H1 (cell line): ENCODE measurements at places on chromosomes 7 and 10. TPM values are rescaled to one million over a fixed set of nuclear protein-coding genes. Genes with fewer than 3 reads are reported as not detected.

The ANKRD7 gene
- not detected in 2 replicates for total RNA-seq

The PAOX gene
- 4.2 and 4.3 TPM in 2 replicates for total RNA-seq

The ADARB2 gene
- total RNA-seq = 2.7 and 2.8 TPM in 2 replicates

The MAGI2 gene
- total RNA-seq = 27.0 and 27.3 TPM in 2 replicates

The NUPR2 gene
- not detected in 2 replicates for total RNA-seq

The AOAH gene
- 0.55 TPM in 1 of 2 replicates, not detected in the other for total RNA-seq

The DLX5 gene
- not detected in 2 replicates for total RNA-seq

- H3K27me3 ChIP-seq = no peaks in the 10 kb centered on the region
- no peak for DNase-seq
- H3K4me3 ChIP-seq = no peak overlapping the region
- H3K4me1 ChIP-seq = no peaks in the 10 kb centered on the region
These were observed 22.9 kb upstream of the GPR22 start for GRCh38 chr7:107446988-107447387.

- H3K27ac ChIP-seq = no peak overlapping the region
- no peaks in the 10 kb centered on the region for H3K27me3 ChIP-seq
- no peaks in the 10 kb centered on the region for H3K36me3 ChIP-seq
- H3K4me3 ChIP-seq = no peak overlapping the region
These were observed 13.3 kb downstream of the FAM107B start for GRCh38 chr10:14761372-14761771.

GRCh38 chr7:138324941-138325340 is 135.1 kb upstream of the TRIM24 start:
- no peak for DNase-seq
- no peaks in the 10 kb centered on the region; the same call in 1 of the 2 replicates for H3K4me1 ChIP-seq
- no peaks in the 10 kb centered on the region for H3K27me3 ChIP-seq
- no peak overlapping the region for H3K4me3 ChIP-seq
- no peak overlapping the region for H3K27ac ChIP-seq
- H3K36me3 ChIP-seq = peaks cover 4% of the 10 kb centered on the region; the same call in 1 of the 2 replicates

- H3K4me3 ChIP-seq = no peak overlapping the region
- H3K27me3 ChIP-seq = no peaks in the 10 kb centered on the region
- peaks cover 11% of the 10 kb centered on the region for H3K36me3 ChIP-seq
- H3K27ac ChIP-seq = no peak overlapping the region
- H3K4me1 ChIP-seq = no peaks in the 10 kb centered on the region
These were observed 28.7 kb upstream of the RUFY2 start for GRCh38 chr10:68435803-68436202.

DNA sequence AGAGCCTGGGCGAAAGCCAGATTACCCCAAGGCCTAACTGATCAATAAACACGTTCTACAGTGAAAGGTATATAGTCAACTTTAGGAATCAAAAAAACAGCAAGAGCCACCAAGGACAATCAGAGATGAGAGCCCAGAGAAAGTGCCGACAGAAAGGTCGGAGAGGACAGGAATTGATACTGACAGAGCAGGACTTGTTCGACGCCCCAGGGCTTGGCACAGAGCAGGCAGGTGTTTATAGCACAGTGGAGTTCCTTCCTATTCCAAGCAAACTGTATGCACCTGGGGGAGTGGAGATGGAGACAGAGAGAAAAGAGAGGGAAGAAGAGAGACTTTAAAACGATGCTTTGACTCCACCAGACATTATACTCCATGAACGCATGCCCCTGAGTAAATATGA is 39.5 kb downstream of the PPP1R3C start:
- H3K27ac ChIP-seq = no peak overlapping the region
- H3K27me3 ChIP-seq = no peaks in the 10 kb centered on the region
- DNase-seq = no peak
- H3K4me1 ChIP-seq = no peaks in the 10 kb centered on the region

- no peak overlapping the region for H3K27ac ChIP-seq
- no peaks in the 10 kb centered on the region for H3K4me1 ChIP-seq
- DNase-seq = no peak
- H3K4me3 ChIP-seq = no peak overlapping the region
- peaks cover 91% of the 10 kb centered on the region for H3K36me3 ChIP-seq
- no peaks in the 10 kb centered on the region for H3K27me3 ChIP-seq
These were observed 61.5 kb downstream of the HELLS start for GRCh38 chr10:94607111-94607510.

DNA sequence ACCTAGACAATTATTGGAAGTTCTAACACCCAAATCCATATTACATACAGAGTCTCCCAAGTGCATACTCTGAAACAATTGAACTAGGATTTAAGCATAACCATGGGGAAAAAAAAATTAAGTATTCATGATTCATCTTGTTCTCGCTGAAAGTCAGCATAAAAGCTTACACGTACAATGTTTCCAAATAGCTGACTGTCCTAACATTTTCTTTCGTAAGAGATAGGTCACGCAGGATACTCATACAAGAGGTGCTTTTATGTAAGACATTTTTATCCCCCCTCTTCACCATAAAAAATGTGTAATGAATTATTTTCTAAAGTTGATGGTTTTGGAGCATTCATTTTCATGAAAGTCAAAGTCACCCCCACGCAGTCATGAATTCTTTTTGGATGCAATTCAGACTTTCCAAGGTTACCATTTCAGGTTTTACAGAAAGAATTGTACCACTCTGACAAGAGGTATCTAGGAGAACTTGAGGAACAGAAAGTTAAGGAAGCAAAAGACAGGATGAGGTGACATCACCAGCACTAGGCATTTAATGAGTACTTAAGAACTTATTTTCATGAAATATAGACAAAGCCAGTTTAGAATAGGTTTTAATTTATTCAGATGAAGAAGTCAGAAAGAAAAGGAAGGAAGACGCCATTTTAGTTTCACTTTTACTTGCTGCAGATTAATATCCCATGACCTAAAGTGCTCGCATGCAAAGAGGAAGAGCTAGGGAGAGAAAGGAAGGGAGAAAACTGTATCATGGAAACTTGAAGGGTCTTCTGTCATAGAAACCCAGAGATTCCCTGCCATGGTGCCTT is 55.8 kb downstream of the TMEM26 start:
- H3K27me3 ChIP-seq = no peaks in the 10 kb centered on the region
- DNase-seq = no peak
- no peak overlapping the region for H3K27ac ChIP-seq

GRCh38 chr7:1856888-1857441 is 186.9 kb downstream of the ELFN1 start:
- no peaks in the 10 kb centered on the region for H3K4me1 ChIP-seq
- no peak for DNase-seq
- no peaks in the 10 kb centered on the region for H3K27me3 ChIP-seq
- no peak overlapping the region for H3K4me3 ChIP-seq

DNA sequence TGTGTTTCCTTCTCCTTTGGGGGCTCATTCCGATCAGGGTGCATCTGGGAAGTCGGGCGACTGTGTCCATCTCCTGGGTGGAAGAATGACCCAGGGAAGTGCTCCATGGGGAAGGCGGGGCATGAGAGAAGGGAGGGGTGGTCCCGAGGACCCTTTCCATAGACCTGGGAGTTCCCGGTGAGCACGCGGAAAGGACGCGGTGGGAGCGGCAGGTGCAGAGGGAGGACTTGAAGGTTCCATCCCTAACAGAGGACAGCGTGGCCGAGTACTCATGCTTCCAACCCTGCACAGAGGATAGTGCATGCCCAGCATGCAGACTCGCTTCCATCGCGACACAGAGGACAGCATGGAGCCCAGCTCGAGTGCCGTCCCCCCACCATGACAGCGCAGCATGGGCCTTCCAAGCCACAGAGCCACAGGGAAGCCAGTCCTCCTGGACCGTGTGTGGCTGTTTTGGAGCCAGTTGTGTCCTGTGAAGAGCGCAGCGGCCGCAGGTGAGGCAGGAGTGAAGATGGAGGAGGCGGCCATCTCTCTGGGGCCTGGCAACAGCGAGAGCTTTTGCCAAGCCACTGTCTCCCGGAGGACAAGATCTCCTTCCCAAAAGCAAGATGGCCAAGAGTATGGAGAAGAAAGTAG is 281.4 kb downstream of the DNAJB6 start:
- H3K27me3 ChIP-seq = no peaks in the 10 kb centered on the region; the same call in 1 of the 2 replicates
- H3K4me1 ChIP-seq = no peaks in the 10 kb centered on the region
- no peak overlapping the region for H3K4me3 ChIP-seq
- H3K36me3 ChIP-seq = no peaks in the 10 kb centered on the region
- H3K27ac ChIP-seq = no peak overlapping the region

GRCh38 chr10:67863094-67863493 is 21.4 kb upstream of the SIRT1 start:
- H3K4me1 ChIP-seq = peaks cover 11% of the 10 kb centered on the region
- H3K36me3 ChIP-seq = no peaks in the 10 kb centered on the region
- H3K4me3 ChIP-seq = no peak overlapping the region
- no peaks in the 10 kb centered on the region for H3K27me3 ChIP-seq
- H3K27ac ChIP-seq = no peak overlapping the region; the same call in 1 of the 2 replicates

GRCh38 chr10:59901470-59901869 is 4.9 kb downstream of the CCDC6 start:
- H3K27ac ChIP-seq = no peak overlapping the region
- no peaks in the 10 kb centered on the region for H3K36me3 ChIP-seq
- no peak overlapping the region for H3K4me3 ChIP-seq
- peaks cover 21% of the 10 kb centered on the region for H3K4me1 ChIP-seq
- H3K27me3 ChIP-seq = no peaks in the 10 kb centered on the region

GRCh38 chr7:17690030-17690429 is 250.3 kb downstream of the SNX13 start:
- H3K4me1 ChIP-seq = no peaks in the 10 kb centered on the region
- no peak overlapping the region for H3K4me3 ChIP-seq
- no peak for DNase-seq
- no peaks in the 10 kb centered on the region for H3K36me3 ChIP-seq
- no peaks in the 10 kb centered on the region for H3K27me3 ChIP-seq

DNA sequence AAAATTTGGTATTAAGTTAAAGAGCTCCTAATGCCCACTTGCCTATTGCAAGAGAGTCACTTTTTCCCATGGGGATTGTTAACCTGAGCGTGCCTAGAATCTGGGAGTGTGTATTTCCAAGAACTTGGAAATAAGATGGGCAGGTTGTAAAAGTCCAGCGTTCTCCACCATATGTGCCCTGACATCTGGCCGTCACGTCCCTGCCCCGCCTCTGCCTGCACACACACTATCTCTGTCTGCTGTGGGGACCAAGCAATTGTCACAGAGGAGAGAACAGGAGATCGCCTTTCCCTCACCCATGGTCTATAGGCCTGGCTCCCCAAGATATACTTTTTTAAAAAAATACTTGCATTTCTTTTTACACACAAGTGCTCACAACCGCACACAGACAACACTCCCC is 396.5 kb upstream of the PFKP start:
- H3K27ac ChIP-seq = no peak overlapping the region
- no peak for DNase-seq
- H3K4me3 ChIP-seq = no peak overlapping the region
- H3K4me1 ChIP-seq = no peaks in the 10 kb centered on the region

DNA sequence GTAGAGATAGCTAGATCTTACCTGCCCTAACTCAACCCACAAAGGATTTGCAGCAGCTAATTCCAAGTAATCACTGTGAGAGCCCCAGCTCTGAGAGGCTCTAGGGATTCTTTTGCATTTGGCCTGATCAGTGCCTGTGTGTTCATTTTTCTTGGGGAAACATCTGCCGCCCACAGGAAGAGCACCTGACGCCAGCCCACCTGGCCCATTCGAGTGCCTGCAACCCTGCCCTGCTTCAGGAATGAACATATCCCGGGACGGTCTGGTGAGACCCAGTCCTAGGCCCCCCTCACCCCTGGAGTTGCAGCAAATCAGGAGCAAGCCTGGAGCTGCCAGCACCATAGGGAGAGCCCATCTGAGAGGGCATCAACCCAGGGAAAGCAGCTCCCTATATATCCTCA is 38.8 kb downstream of the GSDME start:
- H3K36me3 ChIP-seq = no peaks in the 10 kb centered on the region
- no peak for DNase-seq
- H3K4me1 ChIP-seq = peaks cover 6% of the 10 kb centered on the region
- H3K27ac ChIP-seq = no peak overlapping the region
- H3K4me3 ChIP-seq = no peak overlapping the region
- H3K27me3 ChIP-seq = no peaks in the 10 kb centered on the region

DNA sequence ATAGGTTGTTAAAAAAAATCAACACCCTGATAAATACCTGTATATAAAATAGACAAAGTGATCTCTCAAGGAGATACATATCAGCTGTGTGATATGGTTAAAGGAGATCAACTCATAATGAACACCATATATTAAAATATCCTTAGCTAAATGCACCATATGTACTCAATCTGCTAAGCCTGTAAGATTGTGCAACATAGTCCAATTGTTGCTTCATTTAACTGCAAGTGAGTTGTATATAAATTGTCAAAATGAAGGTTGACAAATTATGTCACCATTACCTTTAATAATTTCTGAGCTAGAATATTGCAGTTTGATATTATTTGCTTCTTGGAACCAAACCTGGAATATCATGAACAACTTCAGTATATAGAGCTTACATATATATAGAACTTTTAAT is 283.7 kb downstream of the MALRD1 start:
- no peak overlapping the region for H3K4me3 ChIP-seq
- no peaks in the 10 kb centered on the region for H3K27me3 ChIP-seq
- no peak overlapping the region for H3K27ac ChIP-seq
- no peaks in the 10 kb centered on the region for H3K4me1 ChIP-seq
- DNase-seq = no peak

DNA sequence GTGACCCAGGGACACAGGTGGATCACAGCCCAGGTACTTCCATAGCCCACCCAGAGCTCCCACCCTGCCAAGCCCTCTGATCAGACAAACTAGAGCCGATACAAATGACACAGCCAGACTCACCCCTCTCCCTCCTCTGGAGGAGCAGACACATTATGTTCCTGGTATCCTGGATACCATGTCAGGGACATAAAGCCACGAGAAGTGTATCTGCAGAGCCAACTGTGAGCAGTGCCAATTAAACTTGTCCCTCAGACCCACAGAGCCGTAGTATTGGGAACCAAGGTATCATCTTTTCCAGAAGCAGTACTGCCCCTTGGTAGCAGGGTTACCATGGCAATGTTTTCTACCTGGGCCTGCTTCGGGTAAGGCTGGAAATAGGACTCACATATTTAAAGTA is 47.3 kb upstream of the CPXM2 start:
- 0 out of 2 replicates have a peak, but pooled peaks cover 2% of the 10 kb centered on the region for H3K27me3 ChIP-seq
- no peak for DNase-seq
- H3K4me3 ChIP-seq = no peak overlapping the region
- H3K4me1 ChIP-seq = no peaks in the 10 kb centered on the region
- H3K27ac ChIP-seq = no peak overlapping the region

DNA sequence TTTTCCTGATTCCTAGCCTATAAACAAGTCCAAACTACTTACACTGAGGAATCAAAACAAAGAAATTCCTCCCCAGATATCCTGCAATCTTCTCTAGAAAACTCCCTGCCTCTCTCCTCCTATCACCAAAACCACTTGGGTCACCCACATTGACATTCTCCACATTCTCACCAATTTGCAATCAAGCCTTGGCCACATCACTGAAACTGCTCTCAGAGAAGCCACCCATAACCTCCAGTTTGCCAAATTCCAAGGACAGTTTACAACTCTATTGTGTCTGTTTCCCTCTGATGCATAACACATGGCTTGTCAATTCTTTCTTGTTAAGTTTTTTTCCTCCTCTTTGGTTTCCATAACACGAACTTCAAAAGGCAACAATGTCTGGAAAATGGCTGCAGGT is 233.5 kb downstream of the XPNPEP1 start:
- H3K4me1 ChIP-seq = no peaks in the 10 kb centered on the region
- no peaks in the 10 kb centered on the region for H3K36me3 ChIP-seq
- DNase-seq = no peak
- no peak overlapping the region for H3K4me3 ChIP-seq
